ENCODE measurements at places on chromosomes 1 and 21.

DNA sequence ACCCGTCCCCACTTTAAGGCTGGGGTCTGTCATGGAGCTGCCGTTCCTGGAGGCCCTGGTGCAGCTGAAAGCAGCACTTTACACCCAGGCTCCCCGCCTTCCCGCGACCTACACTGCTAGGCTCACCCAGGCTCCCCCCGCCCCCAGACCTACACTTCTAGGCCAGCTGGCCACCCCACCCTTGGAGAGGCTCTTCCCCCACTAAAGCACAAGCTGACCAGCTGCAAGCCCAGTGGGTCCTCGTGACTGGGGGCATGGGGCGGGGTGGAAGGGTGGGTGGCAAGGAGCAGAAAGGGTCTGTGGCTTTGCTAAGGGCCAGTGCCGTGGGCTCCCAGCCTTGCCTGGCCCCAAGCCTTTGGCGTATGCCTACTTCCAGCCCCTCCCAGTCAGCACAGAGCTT, 9.7 kb upstream of the ARHGEF16 start:
- DNase-seq, result no peak

DNA sequence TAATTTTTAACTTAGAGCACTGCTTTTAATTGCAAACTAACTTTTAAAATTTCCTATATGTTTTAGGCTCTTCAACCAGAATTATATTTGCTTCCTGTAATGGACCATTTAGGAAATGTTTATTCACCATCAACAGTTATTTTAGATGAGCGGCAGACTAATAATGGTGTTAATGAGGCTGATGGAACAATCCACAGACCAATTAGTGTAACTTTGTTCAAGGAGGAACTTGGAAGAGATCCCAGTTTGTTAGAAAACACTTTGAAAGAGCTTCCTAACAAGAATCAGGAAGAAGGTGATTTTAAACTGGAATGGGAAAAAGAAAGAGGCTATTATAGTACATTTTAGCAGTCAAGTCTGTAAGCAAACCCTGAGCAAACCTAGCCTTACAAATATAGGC, 19.4 kb upstream of the GNG5 start:
- DNase-seq, result no peak

DNA sequence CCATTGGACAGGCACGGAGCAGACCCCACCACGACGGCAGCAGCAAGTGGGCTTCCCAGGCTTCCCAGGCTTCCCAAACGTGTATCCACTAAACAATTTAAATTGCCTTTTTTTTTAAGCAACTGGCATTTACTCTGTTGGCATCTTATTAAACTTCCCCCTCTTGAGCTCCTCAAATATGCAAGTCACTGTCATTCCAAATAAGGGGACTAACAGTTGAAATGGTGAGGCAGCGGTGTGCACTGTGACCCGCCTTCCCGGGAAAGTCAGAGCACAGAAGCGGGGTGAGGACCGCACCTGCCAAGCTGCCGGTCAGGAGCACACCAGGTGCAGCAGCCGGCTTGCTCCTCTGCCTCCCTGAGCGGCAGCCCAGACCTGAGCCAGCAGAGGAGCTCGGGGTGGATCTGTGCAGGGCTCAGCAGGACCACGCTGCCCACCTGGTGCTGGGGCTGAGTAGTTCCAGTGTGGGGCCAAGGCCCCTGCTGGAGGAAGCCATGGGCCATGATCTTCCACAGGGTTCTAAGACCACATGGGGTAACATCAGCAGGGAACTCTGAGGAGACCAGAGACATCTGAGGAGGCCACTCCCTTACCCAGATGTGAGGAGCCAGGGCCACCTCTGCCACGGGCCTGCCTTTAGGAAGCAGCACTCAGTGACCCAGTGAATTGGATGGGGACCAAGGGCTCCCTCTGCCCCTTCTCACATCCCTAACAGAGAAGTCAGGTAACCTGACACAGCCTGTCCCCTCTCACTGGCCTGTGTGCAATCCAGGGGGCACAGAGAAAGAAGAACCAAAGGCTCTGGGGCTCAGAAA, 245.4 kb downstream of the NPHP4 start:
- DNase-seq, result no peak

- DNase-seq, result no peak
Observed at GRCh38 chr1:92832537-92833114, 786 bp downstream of the RPL5 start.

GRCh38 chr1:167629681-167630567, at the start of gene RCSD1:
RCSD1 (plus strand) TSS chr1:167630232; CDS start chr1:167630424, 192 bp downstream.
- no peak for DNase-seq

DNA sequence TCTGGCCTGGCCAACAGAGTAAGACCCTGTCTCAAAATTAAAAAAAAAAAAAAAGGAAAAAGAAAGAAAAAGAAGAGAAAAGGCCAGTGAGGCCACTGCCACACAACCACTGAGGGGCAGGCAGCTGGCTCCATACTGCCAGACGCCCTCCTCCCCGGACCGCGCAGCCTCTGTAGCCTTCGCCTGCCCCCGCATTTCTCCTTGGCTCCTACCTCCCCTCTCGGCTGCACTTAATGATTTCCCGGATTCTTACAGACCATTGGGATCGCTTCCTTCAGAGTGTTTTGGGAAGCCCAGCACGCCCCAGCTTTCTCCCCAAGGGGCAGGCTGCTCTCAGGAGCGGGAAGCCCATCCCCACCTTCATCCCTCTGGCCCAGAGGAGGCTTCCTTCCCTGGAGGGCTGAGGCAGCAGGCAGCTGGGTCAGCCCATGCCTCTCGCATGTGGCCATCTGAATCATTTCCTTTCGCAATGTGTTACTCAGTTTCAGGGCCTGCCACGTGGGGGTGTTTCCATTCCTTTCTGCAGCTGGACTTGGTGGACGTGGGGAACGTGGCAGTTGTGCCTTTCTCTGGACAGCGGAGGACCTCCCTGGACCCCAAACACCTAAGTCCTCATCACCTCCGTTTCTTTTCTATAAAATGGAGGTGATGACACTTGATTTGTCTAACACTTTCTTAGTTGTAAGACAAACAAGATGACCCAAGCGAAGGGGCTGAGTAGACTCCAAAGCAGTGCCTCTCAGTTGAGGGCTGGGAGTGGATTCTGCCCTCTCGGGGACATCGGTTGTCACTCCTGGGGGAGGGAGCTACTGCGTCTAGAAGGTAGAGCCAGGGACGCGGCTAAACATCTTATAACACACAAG, 2.3 kb downstream of the SLC2A5 start:
- DNase-seq, result no peak

- DNase-seq, result no peak
Observed at GRCh38 chr1:16999863-17000262, 11.9 kb downstream of the ATP13A2 start.

GRCh38 chr1:119009312-119009655, 21.1 kb upstream of the TBX15 start:
- no peak for DNase-seq

GRCh38 chr1:109239409-109240068, 9.8 kb upstream of the CELSR2 start:
- DNase-seq, result no peak

GRCh38 chr1:185560760-185561159, 173.4 kb upstream of the HMCN1 start:
- no peak for DNase-seq

GRCh38 chr1:162252214-162252613, 124.4 kb downstream of the SPATA46 start:
- DNase-seq, result no peak

GRCh38 chr1:117499071-117499470, 106.8 kb upstream of the TENT5C start:
- no peak for DNase-seq

DNA sequence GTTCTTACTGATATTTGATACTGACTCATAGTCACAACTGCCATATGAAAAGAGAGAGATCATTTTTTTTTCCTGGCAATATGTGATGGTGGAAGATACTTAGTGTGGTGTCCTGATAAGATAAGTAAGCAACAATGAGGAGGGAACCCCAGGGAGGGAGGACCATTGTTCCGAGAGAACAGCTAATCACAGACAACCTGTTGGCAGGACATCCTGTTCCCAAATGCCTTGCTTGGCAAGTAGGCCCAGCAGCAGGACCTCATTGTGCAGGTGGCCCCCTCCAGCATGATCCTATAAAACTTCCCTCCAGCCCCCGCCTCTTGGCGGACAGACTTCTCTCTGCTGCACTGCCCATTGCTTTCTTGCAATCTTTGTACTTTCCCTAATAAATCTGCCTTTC, 329.4 kb upstream of the CHRM3 start:
- DNase-seq, result no peak

- DNase-seq, result no peak
Observed at GRCh38 chr1:27560268-27561123, 43.4 kb downstream of the AHDC1 start.

- DNase-seq, result no peak
Observed at GRCh38 chr1:12409681-12410080, 179.9 kb downstream of the VPS13D start.

DNA sequence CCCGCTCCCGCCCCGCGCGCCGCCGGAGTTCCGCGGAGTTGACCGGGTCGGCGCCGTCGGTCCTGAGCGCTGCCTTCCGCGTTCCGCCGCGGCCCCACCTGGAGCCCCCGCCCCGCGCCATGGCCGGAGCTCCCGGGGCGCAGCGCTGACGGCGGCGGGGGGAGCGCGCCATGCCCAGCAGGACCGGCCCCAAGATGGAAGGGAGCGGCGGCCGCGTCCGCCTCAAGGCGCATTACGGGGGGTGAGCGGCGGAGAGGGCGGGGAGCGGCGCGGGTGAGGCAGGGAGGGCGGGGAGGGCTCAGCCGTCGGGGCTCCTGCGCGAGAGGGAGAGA, 216 bp downstream of the PRKCZ start:
- DNase-seq, result no peak

DNA sequence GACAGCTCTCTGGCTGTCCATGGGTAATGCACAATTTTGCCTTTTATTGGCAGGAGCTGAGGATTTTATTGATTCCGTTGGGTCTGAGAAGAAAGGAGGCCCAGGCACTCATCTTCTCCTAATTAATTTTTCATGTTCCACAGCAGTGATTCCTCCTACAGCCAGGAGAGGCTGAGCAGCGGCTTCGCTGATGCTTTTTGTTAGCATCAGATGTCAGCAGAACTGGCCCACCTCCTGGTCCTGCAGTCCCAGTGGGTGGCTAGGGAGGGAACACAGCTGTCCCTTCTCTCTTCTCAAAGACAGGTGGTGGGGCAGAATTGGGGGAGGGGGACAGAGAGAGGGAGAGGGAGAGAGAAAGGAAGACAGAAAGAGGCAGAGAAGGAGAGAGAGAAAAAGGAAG, 5.7 kb downstream of the MT1HL1 start:
- no peak for DNase-seq

GRCh38 chr1:62285984-62286785, 33.0 kb downstream of the KANK4 start:
- DNase-seq, result no peak

DNA sequence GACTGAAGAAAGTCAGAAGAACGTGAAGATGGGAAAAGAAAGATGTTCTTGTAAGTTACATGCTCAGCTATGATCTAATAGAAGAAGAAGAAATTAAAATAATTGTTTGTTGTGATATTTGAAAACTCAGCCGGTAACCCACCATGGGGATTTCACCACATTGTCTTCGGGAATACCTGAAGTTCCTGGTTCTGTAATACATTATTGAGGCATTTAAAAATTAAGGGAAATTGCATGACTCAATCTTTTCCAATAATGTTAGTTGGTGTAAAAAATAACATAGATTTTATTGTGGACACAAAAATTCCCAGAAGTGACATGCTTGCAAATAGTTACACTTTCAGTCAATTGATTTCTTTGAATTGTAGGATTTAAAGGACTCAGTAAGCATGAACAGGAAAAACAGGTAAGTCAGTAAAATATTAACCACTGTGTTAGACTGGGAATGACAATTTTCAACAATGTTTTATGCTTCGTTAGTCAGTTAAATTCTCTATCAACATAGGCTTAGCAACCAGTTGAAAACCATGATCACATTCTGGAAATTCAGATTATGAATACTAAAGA, 745.1 kb downstream of the LTN1 start:
- no peak for DNase-seq

GRCh38 chr1:3904006-3904842, 4.2 kb upstream of the C1orf174 start:
- no peak for DNase-seq

DNA sequence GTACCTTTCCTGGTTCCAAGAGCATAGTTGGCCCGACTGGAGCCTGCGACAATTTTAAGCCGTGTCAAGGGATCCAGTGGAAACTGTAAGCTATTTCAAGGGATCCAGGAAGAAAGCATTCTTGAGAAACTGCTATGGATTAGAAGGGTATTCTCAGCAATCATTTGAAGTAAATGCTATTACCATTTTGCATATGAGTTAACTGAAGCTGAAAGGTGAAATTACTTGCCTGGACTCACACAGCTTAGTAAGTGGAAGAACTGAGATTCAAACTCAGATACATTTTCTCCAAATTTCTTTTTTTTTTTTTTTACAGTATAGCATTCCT, 589 bp downstream of the ZNF684 start:
- no peak for DNase-seq

GRCh38 chr1:53619367-53620060, 119.5 kb downstream of the GLIS1 start:
- no peak for DNase-seq

DNA sequence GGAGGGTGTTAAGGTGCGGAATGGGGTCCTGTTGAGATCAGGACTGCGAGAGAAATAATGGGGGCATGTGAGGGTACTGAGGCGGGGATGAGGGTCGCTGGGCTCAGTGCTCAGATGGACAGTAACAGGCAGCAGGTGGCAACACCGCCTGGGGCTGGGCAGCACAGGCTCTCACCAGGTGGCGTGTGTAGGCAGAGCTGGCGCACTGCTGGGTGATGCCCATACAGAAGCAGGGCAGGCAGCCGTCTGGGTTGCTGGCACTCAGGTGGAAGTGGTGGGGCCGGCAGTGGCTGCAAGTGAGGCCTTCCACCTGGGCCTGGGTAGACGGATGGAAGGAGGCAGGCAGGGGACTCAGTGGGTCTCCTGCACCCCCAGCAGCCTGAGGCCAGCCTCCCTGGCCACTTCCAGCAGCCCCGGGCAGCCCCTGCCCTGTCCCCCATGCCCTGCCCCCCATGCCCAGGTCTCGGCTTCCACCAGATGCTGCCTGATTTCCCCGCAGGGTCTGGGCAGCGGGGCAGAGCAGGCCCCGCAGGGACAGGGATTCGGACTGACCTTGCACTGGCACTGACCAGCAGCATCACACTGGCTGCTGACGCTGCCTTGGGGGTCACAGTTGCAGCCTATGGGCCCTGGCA, 60.5 kb downstream of the LDLRAD2 start:
- DNase-seq, result no peak

GRCh38 chr1:59645893-59646292, 168.9 kb upstream of the HOOK1 start:
- no peak for DNase-seq

GRCh38 chr1:222106377-222106776, 364.5 kb upstream of the DUSP10 start:
- no peak for DNase-seq

DNA sequence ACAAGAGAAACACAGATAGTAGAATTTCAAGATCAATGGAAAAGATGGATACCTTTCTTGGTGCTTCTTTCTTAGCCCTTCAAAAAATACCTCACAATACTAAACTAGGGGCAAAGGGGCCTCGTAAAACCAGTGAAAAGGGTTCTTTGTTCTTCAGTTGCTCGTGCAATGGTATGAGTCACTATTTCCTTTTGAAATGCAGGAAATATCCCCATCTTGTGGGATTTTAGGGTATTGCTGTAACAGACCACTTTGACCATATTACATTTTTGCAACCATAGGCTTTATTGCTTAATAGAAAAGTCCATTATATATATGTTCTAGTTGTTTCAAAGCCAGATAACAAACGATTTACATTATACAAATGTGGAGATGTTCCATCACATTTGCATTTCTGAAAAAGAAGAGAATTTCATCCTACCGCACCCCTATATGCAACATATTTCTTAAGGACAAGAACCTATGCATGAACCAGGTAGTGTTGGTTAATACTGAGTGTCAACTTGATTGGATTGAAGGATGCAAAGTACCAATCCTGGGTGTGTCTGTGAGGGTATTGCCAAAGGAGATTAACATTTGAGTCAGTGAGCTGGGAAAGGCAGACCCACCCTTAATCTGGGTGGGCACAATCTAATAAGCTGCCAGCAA, 88.6 kb upstream of the PKN2 start:
- DNase-seq, result no peak

All from SIG-M5 (cell line).